Mammary epithelial cell (primary cell): ENCODE measurements at places on chromosomes 13 and 19. TPM values are rescaled to one million over a fixed set of nuclear protein-coding genes. Genes with fewer than 3 reads are reported as not detected.

ADAMTSL5 gene
- 6.0 TPM for polyA plus RNA-seq

RASAL3 gene
- polyA plus RNA-seq, result not detected

ZNF534 gene
- polyA plus RNA-seq, result not detected

ZNF177 gene
- polyA plus RNA-seq, result 0.54 TPM

GPR183 gene
- polyA plus RNA-seq, result not detected

CCDC122 gene
- polyA plus RNA-seq, result 0.85 TPM

C3 gene
- polyA plus RNA-seq, result 142 TPM

NLRP5 gene
- not detected for polyA plus RNA-seq

SEMA6B gene
- polyA plus RNA-seq, result 0.22 TPM

DNA sequence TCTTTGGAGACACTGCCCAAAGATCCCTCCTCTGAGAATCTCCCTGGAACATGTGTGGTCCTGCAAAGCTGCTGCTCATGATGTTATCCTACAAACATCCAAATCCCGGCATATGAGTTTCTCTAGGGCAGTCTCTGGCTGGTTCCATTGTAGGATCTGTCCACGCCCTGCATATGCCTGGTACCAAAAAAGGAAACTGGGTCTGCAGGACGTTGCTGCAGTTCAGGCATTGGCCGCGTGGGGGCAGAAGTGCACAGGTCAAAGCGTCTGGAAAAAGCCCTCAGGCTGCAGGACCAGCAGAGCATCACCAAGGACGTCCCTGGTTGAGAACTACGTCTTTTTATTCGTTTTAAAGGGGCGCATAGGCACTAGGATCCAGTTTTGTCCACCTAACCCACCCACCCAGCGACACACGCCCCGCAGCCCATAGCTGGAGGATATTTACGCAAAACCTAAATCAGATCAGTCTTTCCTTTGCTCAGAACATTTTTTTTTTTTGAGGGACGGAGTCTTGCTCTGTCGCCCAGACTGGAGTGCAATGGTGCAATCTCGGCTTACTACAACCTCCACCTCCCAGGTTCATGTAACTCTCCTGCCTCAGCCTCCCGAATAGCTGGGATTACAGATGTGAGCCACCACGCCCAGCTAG lies 12.9 kb upstream of the ZNF564 start:
- DNase-seq, result peak; percentile 88

DNA sequence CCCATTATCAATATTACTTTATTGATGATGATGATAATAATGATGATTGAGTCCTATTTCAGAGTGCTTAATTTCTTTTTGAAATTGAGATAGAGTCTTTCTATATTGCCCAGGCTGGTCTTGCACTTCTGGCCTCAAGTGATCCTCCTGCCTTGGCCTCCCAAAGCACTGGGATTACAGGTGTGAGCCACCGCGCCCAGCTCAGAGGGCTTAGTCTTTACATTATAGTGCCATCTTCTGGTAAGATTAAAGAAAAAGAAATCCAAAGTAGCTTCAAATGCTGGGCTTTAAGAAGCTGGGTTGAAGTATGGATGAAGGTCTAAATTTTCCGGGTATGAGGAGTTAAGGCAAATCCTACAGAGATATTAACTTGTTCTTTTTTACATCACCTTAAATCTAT lies 3.4 kb upstream of the ZNF333 start:
- peak; percentile 5 for DNase-seq

- no peak for DNase-seq
Observed at GRCh38 chr13:107339209-107339608, 771.3 kb upstream of the ARGLU1 start.

DNA sequence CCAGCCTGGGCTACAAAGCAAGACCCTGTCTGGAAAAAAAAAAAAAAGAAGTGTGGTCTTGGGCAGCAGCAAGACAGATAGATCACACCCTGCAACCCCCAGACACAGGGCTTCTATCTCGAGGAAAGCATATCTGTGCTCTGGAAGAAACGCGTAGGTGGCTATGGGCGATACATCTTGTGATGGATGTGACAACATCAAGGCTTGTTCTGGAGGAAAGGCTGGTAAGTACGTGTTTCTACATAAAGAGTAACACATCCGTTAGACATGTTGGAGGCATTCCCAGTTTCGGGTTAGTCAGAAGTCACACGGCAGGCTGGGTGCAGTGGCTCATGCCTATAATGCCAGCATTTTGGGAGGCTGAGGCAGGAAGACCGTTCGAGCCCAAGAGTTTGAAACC lies 6.6 kb upstream of the DHDH start:
- DNase-seq, result peak; percentile 99

DNA sequence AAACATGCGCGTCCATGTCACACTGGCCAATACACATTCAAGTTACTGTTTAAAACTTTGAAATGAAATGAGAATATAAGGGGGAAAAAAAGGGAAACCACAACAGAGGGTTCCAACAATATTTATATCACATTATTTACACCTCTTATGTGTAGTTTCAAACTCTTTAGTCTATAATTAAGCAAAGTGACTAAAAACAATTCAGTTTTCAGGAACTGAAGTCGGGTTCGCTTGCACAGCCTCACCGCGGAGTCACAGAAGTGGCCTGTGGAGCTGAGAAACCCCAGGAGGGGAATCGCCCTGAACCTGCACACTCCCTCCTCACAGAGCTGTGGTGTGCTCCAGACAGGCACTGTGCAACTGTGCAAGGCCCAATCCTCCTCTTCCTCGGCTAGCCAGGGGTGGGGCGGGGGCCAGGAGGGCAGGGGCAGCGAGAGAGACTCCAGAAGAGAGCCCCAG lies 75.9 kb downstream of the STK24 start:
- DNase-seq, result no peak

DNA sequence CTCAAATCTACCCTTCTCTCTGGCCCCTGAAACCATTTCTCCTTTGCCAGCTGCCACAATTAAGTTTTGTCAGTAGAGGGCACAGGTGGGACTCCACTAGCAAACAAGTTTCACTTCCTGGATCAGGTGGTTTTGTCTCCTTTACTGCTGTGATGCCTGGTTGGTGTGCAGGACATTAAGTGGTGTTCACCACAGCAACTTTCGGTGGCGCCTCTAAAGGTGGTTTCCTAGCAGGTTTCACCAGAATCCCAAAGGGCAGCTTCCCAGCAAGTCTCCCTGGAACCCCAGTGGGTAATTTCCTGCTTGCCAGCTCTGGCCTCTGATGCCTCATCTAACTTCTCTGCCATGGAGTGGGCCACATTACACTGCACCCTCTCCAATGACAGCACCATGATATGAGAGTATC lies 16.6 kb downstream of the MED4 start:
- peak; percentile 39 for DNase-seq

DNA sequence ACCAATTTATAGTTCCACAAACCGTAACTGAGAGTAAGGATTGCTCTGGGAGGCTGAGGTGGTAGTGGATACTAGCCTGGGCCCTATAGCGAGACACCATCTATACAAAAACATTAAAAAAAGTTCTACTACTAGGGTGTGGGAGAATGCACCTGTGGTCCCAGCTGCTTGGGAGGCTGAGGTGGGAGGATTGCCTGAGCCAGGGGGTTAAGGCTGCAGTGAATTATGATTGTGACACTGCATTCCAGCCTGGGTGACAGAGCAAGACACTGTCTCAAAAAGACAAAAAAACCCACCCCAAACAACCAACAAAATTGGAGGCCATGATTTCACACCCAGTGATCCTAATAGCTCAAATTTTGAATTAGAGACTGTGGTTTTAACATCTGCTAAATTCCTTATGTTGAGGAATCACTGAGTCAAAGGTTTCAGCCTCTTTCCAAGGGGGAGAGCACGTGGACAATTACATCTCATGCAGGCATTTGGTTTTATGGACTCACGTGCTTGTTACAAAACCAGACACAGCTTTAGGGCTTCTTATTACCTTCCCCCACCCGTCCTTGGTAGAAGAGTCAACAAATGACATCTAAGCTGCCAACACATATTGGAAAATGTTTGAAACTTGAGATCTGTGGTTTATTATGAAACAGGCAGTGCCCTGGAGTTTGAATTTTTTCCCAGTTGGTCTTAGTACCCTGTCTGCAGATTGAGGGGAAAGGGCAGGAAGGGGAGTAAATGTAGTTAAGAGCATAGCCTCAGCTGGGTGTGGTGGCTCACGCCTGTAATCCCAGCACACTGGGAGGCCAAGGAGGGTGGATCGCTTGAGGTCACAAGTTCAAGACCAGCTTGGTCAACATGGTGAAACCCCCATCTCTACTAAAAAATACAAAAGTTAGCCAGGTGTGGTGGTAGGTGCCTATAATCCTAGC lies 18.5 kb downstream of the CYP2A6 start:
- peak; percentile 81 for DNase-seq

- no peak for DNase-seq
Observed at GRCh38 chr13:94886191-94886590, 173.8 kb upstream of the SOX21 start.

DNA sequence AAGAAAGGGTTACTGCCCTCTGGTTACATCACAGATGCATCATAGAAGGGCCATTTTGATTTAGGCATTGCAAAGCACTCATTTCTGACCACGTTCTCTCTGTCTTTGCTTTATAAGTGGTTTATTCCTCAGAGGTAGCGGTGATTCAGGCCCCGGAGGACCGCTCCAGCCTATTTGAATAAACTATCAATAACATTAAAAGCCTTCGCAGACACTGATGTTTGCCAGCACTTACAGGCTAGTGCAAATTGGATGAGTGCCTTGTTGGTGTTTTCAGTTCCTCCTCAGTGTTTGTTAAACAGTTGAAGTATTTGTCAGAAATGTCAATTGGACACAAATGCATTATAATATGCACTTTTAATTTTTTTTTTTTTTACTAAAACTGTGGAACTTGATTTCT lies 120.2 kb downstream of the RXFP2 start:
- DNase-seq, result no peak

- DNase-seq, result peak; percentile 4
Observed at GRCh38 chr13:90185734-90186133, 1161.8 kb upstream of the MIR17HG start.

GRCh38 chr19:18292462-18292809 lies 11.0 kb upstream of the JUND start:
- DNase-seq, result peak; percentile 41

GRCh38 chr19:3397266-3398022 lies 31.1 kb downstream of the NFIC start:
- DNase-seq, result peak; percentile 61

GRCh38 chr13:100944791-100945345 lies 270.3 kb upstream of the TMTC4 start:
- no peak for DNase-seq

DNA sequence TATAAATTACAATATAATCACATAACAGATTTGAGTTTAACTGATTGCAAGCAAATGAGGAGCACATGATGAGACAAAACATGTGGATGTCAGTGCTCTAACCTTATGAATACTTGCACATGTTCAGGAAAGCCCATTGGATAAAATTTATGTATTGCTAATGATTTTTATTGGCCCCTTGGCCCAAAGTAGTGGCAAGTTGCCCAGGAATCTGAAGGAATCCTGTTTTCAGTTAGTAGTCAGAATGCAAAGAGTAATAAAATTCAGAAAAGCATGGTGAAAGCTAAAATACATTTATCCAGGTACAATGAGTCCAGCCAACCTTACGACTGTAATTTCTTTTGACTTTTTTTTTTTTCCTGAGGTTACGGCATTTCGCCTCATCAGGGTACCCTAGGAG lies 1539.4 kb downstream of the EFNB2 start:
- DNase-seq, result no peak

GRCh38 chr13:67416047-67416925 lies 186.2 kb upstream of the PCDH9 start:
- peak; percentile 2 for DNase-seq

DNA sequence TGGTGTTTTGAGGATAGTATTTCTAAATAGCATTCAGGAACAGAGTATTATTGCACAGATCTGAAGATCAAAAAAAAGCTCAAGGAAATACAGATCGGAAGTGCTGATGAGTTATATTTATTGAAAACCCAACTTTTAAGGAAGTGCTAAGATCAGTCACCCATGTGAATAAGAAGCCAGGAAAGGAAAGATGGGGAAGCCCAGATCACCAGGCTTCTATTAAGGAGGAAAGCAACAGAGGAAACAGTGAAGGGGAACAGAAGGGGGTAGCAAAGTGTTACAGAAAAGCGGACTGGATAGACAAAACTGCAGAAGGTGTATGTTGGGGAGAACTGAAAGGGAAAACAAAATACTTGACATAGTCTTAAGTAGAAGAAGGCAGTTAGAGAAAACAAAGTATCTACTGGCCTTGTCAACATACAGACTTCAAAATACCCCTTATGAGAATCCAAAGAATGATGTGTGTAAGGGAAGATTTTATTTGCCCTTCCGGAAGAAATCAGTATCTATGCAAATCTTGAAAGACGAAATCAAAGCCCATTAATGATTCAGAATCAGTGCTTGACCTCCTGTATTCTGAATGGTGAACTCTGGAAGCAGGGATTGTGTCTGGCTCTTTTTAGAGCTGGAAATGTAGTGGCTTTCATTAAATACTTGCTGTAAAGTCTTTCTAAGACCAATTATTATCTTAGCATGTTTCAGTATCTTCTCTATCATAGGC lies 12.1 kb downstream of the UFM1 start:
- DNase-seq, result no peak

DNA sequence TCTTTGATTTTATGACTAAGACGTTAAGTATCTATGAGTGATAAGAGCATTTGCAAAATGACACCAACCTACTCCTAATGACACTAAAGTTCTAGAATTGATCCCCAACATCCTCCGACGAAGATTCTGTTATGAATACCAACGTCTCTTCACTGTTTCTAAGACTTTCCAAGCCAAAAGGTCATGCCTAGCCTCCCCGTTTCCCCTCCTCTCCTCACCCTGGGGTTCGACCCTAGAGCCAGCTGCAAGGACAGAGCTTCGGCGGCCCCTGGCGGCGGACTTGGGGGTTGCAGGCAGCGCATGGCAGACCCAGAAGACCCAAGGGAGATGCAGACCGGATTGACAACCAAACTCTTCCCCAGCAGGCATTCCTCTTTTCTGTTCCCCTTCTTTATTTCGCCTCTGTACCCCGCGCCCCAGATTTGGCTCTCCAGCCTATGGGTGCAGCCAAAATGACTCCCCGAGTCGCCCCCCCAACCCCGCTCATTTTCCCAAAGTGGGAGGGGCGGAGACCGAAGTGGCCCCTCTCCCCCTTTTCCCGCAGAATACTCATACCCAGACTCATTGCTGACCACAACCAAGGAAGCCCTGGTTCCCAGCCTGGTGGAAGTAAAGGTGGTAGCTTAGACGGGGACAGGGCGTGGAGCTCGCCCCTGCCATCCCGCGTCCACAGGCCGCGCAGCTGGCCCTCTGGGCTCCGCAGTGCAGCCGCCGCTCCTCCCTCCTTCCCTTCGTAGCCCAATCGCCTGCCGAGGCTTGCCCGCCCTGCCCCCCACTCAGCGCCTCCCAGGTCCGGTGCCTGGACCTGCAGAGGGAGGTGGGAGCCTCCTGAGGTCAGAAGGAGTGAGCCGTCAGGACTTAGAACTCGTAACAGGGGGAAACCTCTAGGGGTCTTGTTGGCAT lies 4.1 kb upstream of the EML2 start:
- peak; percentile 71 for DNase-seq

DNA sequence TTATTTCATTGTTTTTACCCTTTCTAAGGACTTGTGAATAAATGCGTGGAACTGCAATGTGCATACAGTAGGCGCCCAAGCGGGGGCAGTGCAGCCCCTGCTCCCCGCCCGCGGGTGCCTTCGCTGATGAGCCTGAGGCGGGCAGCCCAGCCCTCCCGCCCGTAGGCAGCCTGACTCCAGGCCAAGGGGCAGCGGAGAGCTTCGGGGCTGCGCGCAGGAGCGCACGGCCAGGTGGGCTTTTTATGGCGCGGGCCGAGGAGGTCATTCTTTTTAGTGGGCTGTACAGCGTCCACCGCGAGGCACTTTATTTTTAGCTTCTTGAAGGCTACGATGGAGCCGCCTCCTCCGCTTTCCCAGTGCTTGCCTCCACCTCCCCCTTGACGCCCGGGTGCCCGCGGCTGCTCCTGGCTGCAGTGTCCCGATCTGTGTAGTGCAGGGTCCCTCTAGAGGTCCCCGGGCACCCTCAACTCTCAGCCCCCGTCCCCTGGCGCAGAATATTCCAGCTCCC lies 60.5 kb downstream of the CCNE1 start:
- DNase-seq, result no peak

GRCh38 chr13:36454121-36454520 lies 21.8 kb downstream of the CCNA1 start:
- peak; percentile 21 for DNase-seq
